ENCODE measurements at places on chromosomes 3 and 15.

- DNase-seq = no peak
Measured at GRCh38 chr3:6601374-6601773, 259.5 kb upstream of the GRM7 start.

DNA sequence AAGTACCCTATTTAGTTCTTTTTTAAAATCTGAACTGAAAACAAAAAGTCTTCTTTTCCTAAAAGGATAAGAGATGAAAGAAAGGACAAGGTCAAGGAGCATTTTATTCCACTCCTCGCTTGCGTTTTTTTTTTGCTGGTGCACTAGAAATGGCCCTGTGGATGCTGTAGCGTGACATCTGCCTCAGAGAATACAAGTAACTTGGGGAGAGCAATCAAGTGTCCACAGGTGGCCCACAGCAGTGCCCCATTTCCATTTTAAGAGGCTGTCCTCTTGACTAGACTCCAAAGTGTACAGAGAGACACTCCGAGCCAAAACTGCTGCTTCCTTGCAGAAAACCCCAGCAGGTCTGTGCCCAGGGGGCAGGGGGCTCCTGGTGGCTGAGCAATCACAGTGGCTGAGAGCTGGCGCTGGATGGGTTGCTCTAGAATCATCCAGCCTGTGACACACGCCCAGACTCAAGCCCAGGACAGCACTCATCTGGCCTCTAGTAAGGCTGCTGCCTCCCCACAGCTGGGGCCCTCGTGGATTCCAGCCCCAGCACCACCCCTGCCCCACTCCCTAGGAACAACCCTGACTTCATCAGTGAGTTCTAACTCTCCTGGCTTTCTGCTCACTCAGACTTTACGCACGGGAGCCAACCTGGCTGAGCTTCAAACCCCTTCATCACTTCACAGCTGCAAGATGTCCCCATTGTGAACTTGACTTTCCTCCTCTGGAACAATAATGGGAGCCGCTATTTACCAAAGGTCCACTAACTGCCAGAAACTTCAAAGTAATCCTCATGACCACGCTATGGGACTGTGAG lies 71.1 kb upstream of the SPATA12 start:
- DNase-seq = no peak

- peak; percentile 71 for DNase-seq
Measured at GRCh38 chr3:58167431-58168351, 43.1 kb downstream of the DNASE1L3 start.

DNA sequence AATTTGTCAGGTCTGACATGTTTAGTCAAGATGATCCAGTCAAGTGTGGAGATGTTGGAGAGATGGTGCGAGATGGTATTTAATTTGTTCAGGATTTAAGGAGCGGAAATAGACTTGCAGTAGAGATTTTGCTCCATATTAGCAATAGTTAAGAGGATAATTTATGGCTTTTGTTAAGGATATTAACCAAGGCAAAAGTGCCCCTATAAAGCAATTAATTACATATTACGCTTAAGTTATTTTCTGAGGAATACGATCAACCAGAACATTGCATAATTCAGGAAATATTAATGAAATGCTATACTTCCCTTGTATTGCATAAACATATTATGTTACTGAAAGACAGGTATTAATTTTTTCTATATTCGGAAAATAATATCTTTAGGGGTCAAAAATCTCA lies 83.9 kb downstream of the ZIC1 start:
- no peak for DNase-seq

- DNase-seq = no peak
Measured at GRCh38 chr15:31081056-31081455, 20.5 kb downstream of the TRPM1 start.

DNA sequence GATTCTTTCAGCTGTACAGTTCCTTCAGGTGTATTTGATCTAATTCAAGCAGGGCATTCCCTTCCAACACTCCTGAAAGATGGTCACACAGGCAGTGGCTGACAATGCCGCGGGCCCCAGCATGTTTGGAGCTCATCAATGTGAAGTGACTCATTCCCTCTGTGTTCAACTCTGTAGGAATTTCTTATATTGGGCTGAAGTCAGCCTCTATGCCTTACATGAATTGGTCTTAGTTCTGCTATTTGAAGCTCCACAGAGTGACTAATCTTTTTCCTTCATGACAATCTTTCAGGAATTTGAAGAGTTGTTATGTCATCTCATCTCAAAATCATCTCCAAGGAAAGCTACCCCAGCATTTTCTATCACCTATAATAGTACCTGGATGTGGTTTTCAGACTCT lies 142.5 kb upstream of the C2CD4B start:
- DNase-seq = no peak

DNA sequence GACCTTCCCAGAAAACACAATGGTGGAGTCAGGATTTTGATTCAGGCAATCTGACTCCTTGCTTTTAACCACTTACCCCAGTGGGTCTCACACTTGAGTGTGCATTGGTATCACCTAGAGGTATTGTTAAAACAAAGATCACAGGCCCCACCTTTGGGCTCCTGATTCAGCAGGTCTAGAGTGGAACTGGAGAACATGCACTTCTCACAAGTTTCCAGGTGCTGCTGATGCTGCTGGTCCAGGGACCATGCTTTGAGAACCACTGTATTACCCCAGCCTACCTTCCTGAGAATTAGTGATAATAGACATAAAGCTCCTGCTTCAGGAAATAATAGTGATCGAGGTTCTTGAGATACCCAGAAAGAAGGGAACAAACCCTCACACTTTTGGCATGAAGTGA lies 466.9 kb downstream of the EPHB1 start:
- no peak for DNase-seq
